Dermis blood vessel endothelial cell (primary cell): ENCODE measurements at places on chromosomes 2 and 18.

GRCh38 chr2:79512442-79513401 lies at the start of gene CTNNA2:
Gene CTNNA2, plus strand, starts transcription at chr2:79513051.
- DNase-seq = peak; percentile 32

GRCh38 chr2:236677368-236677767 lies 107.7 kb downstream of the ACKR3 start:
- DNase-seq = no peak

DNA sequence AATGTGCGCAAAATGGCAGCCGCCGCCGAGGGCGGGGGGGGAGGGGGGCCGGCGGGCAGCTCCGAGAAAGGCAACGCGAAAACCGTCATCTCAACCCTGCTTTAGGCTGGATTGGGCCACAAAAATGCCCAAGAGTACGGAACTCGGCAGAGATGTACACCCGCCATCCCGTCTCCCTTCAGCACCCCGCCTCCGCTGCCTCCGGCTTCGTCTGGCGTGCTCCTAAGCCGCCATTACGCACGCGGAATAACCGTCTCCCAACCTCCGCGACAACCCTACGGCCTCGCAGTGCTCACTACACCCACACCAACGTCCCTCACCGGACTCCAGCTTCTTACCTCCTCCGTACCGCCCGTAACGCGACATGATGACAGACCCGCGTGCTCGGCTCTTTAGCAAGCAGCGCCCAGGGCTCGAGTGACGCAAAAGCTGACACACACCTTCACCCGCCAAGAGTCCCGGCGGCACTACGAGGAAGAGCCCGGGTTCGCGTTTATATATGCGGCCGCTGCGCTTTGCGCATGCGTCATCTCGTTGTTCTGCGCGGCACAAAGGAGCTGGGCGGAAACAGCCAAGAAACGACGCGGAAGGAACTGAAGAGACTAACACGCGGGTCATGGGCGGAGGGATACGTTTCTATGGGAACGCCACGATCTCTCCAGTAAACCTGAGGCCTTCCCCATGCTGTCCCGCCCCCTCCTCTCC lies at the start of gene SRSF7:
TSS of gene SRSF7 (minus strand) at position 471 of the 705 bp plus-strand sequence. CDS start at position 366, 105 bp downstream.
- DNase-seq = peak; percentile 99

- no peak for DNase-seq
These were observed 53.7 kb downstream of the FAM168B start for GRCh38 chr2:131039535-131039907.

DNA sequence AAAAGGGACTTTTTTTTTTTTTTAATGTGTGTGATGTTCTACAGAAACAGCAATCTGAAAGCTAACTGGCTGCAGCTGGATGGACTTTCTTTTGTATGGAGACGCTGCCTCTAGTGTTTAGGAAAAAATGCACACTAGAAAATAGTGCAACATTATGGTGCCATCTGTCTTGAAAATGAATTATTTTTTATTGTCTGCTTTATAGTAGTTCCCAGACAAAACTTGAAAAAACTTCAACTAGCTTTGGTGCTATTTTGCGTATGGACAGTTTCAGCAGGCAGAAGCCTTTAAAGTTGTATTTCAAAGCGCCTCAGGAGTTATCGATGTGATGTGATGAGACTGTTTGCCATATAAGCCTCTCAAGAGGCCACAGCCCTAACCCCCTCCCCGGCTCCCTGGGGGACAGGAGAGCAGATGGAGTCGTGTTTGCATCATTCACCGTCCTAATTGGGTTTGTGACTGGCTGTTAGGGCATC lies 86.9 kb downstream of the LTBP1 start:
- DNase-seq = peak; percentile 59

DNA sequence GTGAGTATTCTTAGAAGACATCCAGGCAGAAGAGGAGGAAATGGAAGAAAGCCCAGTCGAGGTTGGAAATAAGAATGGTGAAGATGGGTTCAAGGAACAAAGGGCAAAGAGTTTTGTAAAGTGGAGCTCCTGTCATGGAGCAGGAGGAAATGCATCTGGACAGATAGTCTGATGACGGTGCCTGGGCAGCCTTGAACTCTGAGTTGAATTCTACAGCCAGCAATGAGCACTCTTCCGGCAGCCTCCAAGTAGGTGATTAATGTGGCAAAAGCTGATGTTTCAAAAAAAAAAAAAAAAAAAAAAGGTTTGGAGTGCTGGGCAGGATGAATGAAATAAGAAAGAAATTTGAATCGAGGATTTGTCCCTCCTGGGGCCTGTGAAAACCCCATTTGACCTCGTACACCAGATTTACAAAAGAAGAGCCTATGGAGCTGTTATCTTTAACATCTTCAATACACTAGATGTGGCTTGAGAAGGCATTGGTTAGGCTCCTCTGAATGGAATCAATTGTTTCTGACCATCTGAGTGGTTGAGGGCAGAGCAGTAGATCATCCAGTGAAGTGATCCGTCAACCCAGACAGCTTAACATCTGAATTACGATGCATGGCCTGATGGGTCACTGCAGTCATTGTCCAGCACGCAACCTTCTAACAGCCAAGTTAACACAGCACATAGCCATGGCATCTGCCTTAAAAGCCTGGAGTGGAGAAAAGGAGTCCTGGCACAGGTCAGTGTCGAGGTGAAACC lies 449.7 kb downstream of the TXNL1 start:
- DNase-seq = no peak

DNA sequence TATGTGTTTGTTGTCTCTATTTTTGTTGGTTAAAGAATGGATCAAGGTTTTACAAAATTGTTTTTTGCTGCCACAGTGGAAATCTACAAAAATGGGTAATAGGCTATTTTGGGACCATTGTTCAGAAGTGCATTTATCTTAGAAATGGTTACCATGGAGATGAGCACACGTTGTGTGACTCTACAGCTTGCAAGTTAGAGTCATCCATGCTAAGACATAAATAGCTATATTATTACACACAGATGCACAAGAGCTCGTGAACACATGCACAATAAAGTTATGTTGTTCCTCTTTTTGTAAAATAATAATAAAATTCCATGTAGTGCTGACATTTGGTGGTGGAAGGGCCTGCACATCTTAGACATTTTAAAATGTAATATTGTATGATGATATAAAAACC lies 15.5 kb upstream of the DUSP19 start:
- DNase-seq = peak; percentile 77

- DNase-seq = no peak
These were observed 179.7 kb downstream of the WDPCP start for GRCh38 chr2:63408530-63408929.

DNA sequence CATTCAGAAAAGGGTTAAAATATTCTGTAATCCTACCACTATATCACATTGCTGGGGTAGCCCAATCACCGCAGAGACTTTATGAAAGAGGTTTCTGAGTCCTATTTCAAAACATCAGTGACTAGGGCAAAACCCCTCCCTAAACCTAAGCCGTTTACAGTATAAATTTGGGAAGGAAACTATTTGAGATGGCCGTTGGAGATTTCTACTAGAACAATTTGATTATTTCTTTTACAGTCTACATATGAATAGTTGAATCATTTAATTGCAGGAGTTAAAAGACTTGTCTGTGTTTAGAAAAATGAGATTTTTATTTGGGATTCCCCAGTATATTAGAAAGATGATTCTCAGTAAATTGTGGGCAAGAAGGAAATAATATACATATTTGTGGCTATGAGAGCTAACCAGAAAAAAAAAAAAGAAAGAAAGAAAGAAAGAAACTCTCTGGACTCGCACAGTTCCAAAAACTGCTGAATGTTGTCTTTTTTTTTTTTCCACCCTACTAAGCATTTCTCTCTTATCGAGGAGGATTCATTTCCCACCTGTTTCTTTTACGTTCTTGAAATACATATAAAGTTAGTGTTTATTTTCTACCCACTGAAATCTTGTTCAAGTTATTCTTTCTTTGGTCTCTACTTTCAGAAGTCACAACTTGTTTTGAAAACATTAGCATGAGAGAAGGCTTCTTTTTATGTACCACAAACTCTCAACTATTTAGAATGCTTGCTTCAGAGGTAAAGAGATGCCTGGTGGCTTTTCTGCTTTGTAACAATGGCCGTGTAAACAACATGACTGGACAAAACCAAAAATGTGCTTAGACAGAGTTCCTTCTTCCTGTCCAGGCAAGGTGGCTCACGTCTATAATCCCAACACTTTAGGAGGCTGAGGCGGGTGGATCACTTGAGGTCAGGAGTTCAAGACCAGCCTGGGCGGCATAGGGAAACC lies 65.9 kb downstream of the BCL2 start:
- DNase-seq = no peak
